Activated T-cell treated with anti-CD3 and anti-CD28 coated beads, Interleukin-2, amount 50 U/mL, for 72 hours (primary cell): ENCODE measurements at places on chromosomes 16 and 17. TPM values are rescaled to one million over a fixed set of nuclear protein-coding genes. Genes with fewer than 3 reads are reported as not detected.

DNA sequence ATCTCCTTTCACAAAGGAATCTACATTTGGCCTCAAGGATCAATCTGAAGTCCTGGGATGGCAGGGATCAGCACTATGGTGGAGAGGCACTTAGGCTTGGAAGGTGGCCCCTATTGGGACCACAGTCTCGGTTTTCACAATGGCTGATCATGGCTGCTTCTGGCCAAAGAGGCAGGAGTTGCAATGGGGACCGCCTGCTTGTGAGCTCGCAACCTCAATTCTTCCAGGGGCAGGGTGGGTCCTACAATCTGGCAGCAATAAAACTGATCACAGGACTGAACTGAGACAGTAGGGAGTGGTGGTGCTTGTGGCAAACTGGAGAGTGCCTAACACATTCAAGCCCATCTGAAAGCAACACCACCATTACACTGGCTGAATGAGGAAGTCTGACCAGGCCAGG lies 83.1 kb downstream of the NETO2 start:
- DNase-seq: no peak

DNA sequence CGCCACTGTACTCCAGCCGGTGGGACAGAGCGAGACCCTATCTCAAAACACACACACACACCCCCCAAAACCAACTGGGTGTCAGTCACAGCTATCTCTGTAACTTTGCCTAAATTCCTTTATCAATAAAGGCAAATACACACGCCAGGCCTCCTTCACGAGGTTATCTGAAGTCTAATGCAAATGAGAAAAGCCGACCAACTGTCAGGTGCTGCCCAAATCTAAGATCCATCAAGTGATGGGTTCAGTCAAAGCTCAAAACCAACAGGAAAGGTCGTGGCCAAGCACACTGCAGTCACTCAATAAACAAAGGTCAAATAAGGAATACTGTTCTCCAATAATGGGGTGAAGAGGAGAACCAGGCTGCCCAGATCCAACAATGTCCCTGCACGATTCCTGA lies 1.1 kb downstream of the ANKFY1 start:
- DNase-seq: no peak

DNA sequence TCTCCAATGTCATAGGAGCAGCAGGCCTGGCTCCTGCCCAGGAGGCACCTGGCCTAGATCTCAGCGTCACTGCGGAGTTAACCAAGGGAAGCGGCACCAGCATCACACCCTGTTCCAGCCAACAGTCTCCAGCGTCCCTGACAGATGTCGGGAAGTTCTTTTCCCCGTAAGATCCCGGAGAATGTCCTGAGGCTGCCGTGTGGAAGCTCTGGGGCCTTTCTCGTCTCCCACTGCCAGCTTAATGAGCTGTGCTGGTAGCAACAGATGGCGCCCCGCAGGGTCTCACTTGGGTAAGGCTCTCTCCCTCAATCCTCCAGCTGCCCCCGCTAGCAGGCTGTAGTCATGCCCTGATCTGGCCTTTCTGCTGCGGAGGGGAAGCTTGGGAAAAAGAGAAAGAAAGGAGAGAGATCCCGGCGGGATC lies 57.5 kb downstream of the MARCHF10 start:
- DNase-seq: no peak

- DNase-seq: no peak
These were observed 75.9 kb upstream of the RNU2-1 start for GRCh38 chr17:43309505-43310332.

DNA sequence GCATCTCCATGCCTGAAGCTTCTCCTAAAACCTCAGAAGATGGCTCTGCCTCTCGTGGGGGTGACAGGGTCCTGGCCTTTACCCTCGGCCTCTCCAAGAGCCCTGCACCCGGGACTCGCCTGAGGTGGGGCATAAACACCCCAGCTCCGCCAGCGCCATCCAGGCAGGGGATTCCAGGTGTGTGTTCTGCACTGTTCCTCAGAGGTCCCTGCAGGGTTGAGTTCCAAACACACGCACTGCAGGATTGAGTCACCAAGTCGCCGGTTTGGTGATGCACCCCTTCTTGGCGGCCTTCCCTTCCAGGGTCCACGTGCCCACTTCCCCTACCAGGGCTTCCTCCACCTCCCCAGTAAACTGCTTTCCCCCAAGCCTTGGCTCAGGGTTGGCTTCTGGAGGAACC lies 40.0 kb upstream of the RBFOX3 start:
- no peak for DNase-seq

- no peak for DNase-seq
These were observed 51.6 kb downstream of the NUP93 start for GRCh38 chr16:56781528-56781961.

- no peak for DNase-seq
These were observed 132.7 kb upstream of the HSBP1 start for GRCh38 chr16:83674931-83675535.

- peak; percentile 33 for DNase-seq
These were observed at the start of gene RAMP2 for GRCh38 chr17:42760652-42761581. Gene RAMP2, plus strand, starts transcription at chr17:42761227. Its CDS starts 35 bp downstream, at chr17:42761262.

DNA sequence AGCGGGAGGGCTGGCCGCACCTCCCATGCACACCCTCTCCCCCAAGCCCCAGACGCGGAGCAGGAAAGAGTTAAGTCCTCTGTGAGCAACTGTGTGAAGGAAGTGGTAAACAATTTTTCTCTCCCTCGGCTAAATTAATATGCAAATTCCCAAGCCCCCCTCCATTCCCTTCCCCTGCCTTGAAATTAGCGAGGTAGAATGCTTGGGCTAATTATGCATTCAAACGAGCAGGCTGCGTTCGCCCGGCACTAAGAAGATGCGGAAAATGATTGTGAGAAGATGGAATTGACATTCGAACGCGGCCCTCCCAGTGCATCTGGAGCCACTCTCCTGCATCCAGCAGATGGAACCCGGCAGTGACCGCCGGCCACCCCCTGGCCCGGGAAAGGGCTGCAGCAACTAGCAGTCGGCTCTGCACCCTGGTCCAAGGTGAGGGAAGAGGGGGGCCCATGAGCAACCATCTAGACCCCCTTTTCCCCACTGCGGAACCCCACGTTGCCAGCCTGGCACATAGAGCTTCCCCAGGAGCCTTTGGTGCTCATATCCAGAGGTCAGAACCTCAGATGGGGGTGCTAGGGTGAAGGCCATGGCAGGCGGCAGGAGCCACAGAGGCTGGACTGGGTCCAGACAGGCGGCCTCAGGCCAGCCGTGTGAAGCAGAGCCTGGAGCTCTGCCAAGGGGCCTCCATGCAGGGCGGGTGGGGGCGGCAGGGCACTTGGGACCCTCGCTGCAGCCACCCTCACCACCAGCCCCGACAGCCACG lies 49.1 kb upstream of the ACSF3 start:
- DNase-seq: no peak

DNA sequence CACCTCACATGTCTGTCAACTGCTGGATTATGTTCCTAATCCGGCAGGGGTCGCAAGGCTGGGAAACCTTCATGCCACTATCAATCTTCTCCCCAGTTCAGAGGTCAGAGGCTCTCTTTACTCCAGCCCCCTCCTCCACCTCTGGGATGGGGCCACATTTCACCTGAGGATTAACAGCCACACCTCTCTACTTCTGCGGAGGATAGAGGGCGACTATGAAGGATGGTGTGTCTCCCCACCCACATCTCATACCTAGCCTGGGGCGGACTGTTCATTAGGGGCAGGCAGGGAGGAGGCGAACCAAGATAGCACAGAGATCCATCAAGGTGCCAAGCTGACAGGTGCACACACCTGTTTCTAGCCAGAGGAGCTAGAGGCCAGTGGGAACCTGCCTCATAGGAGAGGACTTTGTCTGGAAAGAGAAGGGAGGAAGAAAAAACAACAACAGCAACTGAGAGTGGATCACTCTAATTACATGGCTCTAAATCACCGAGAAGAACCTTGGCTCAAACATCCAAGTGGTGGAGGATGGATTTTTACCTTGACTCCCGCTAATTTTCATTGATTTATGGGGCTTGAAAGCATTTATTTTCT lies 41.9 kb upstream of the SKAP1 start:
- DNase-seq: no peak

GRCh38 chr17:63529711-63530556 lies 6.8 kb downstream of the KCNH6 start:
- no peak for DNase-seq

DNA sequence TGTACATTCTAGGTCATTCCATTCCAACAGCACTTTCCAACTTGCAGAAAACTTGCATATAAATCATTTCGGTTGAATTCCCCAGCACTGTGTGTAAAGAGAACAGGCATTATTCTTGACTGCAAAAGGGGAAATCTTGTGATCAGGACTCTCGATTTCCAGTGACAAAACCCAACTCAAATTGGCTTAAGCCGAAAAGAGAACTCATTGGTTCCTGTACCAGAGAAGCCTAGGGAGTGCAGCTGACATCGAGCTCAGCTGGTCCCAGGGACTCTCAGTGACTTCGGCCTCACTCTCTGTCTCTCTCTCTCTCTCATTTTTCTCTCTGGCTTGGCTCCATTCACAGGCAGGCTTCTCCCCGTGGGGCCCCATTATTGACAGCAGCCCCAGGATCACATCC lies 30.7 kb downstream of the CD300LF start:
- DNase-seq: no peak

DNA sequence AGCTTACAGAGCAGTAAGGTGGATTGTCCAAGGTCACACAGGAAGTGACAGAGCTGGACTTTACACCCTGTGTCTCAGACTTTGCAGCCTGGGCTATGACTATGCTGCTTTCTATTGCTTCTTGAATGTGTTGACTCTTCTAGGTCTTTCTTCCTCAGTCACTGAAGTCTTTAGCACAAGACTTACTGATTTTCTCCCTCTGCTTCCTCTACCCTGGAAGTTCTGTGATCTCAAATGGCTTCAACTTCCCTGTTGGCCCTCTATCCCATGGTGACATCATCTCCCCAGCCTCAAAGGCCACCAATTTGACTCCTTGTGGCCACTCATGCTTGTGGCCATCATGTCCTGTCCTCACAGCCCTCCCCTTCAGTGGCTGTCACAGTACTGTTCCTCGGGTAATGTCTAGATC lies 181.3 kb downstream of the HS3ST3A1 start:
- DNase-seq: no peak

- DNase-seq: peak; percentile 76
These were observed 11.4 kb downstream of the GGA3 start for GRCh38 chr17:75250009-75250471.

DNA sequence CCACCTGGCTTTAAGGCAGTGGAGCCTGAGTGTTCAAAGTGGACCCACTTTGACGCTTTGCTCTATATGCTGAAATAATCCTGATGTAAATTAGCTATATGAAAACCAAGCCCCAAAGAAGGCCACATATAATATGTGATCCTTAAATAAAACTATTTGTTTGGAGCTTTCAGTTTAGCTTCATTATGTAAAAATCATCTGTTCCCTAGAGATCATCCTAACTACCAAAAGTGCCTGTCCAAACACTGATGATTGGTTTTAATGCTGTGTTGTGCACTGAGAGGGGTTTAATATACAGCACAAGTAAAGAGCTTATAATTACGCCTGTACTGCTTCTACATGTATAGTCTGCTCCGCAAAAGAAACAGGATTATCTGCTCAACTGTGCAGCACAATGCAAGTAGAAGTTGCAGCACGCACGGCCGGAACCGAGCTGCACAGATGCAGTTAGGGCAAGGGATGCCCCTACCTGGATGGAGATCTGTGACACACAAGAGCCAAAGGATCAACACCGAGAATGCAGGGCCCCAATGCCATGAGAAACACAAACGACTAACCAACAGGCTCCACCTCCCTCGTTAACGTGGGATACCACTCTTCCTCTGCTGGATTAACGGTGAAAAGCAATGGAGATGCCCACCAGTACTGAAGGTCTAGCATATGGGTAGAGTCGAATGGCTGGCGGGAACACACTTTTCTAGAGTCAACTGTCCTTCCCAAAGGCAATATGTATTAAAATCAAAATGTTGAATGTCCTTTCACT lies 20.5 kb downstream of the USP7 start:
- no peak for DNase-seq

- DNase-seq: no peak
These were observed 4.9 kb upstream of the KCNG4 start for GRCh38 chr16:84244728-84245127.

DNA sequence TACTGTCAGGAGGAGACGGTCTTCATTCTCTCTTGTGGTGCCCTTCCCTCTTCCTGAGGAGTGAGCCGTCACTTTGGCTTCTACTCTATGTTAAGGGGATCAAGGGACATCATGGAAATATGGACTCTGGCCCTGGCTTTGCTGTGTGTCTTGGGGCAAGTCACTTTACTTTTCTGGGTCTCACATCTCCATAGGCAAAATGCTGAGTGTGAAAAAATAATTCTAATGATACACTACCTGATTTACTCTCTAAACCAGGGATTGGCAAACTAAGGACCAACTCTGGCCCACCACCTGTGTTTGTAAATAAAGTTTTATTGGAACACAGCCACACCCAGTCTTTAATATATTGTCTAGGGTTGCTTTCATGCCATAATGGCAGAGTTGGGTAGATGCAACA lies 548.7 kb upstream of the CDH5 start:
- no peak for DNase-seq

DNA sequence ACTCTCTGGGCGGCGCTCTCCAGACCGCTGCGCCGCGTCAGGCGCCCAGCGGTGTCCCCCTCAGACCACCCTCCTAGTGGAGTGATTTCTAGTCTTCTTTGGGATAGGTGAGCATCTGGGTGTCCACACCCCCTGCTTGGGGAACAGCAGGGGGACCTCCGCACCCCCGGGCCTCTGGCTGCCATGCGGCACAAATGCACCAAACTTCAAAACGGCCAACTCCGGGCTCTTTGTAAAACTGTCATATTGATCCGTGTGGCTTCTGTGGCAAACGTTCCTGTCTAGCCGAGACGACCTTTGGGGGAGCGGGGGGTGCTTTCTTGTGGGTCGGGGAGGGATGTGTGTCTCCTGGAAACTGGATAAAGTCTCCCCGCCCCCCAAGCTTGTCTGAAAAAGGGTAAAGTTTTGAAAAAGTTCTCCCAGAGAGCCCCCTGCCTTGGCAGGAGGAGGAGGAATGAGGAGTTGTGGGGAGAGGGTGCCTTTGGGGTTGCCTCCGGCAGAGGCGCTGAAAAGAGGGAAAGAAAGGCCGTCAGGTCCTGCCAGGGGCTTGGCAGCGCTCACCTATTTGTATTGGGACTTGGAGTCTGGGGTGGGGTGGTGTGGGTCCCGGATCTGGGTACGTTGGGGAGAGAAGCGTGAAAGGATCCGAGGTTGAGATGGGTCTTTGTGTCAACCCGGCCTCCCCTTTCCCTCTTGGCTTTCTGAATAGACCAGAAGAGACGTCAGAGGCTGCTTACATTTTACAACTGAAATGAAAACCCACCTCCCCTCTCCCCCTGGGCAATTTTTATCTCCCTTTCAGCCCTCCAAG lies 2.2 kb upstream of the CHD3 start:
- peak; percentile 69 for DNase-seq

GRCh38 chr17:45270828-45271418 lies 9.0 kb upstream of the SPATA32 start:
- DNase-seq: peak; percentile 61

The TTC19 gene
- total RNA-seq: 37.5 TPM

The C16orf74 gene
- 1.2 TPM for total RNA-seq

The FNDC8 gene
- not detected for total RNA-seq

The CCDC78 gene
- 3.9 TPM for total RNA-seq

The ASGR1 gene
- total RNA-seq: 2.1 TPM

The CDC6 gene
- 92.6 TPM for total RNA-seq

The CHTF8 gene
- 185 TPM for total RNA-seq

The CCL1 gene
- not detected for total RNA-seq

The KRTAP2-1 gene
- not detected for total RNA-seq

The SLFN14 gene
- total RNA-seq: not detected

The DBNDD1 gene
- total RNA-seq: 1.4 TPM
